Fibroblast of mammary gland (primary cell): ENCODE measurements at places on chromosomes 12 and 14.
A peak's percentile ranks its signal among the peaks of the same experiment; 100 is the strongest.

- DNase-seq, result no peak
Observed at GRCh38 chr12:109156036-109156435, 39.6 kb downstream of the ACACB start.

DNA sequence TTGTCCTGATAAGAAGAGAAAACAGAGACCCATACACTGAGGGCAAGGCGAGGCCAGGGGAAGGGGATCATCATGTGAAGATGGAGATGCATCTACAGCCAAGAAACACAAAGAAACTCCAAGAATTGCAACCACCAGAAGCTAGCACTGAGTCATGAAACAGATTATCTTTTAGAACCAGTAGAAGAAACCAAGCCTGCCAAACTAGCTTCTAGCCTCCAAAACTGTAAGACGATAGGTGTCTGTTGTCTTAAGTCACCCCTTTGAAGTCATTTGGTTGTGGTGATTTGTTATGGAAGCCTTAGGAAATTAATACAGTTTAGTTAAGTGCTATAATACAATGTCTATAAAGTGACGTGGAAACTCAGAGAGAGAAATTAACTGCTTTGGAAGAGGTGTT, 15.4 kb downstream of the KCNC2 start:
- no peak for DNase-seq

DNA sequence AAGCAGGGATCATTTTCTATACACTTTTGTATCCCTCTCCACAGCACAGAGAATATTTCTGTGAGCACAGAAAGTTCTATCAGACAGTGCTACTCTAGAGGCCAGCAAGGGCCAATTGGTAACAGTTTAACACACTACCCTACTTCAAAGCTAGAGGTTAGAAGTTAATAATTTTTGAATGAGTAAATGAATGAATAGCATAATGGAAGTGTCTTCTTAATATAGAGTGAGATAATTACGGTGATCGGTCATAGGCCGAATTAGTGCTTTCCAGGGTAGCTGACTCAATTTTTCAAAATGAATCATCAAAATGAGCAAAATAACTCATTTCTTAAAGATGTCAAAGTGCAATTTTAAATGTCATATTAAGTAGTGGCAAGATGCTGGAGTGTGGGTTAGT, 67.0 kb upstream of the CCDC198 start:
- no peak for DNase-seq

DNA sequence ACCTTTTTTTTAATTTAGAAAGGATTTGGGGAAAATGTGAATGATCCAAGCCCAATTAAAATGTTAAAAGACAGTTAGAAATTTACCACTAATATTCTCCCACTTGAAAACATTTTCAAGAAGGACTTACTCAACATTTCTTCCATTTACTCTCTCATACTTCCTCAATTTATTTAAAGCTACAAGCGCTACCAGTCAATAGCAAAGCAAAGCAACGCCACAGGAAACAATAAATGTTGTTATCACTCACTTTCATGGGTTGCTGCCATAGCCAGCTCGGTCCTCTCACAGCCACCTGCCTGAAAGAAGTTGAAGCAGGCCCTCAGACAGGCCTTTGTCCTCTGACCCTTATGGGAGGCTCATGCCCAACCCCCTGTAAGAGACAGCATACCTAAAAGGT, 6.0 kb upstream of the SOS2 start:
- DNase-seq, result no peak

DNA sequence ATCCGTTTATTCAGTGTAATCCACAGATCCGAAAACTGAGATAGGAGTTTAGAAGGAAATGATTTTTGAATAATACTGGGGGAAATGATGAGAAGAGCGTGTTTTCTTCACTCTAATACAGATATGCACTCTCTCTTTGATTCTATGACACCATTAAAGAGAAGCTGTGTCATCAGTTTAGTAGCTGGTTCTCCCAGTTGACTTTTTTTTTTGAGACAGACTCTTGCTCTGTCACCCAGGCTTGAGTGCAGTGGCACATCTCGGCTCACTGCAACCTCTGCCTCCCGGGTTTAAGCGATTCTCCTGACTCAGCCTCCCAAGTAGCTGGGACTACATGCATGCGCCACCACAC, 48.4 kb upstream of the EML1 start:
- DNase-seq, result no peak

DNA sequence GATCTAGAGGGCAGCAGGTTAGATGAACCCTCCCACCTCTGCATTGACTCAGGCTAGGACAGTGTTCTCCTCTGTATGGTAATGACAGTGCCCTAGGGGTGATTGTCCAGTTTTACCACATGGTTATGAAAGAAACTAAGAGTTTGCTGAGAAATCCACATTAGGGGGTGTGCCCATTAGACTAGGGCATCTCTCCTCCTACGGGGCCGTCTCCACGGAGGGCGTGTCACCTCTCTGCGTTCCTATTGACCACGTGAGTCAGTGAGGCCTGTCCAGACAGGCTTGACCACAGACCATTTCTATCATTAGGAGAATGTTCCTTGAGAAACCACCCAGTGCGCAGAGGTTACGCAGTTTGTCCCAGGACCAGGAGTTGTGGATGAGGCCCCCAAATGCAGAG, 8.3 kb downstream of the MVK start:
- DNase-seq, result peak; percentile 72

DNA sequence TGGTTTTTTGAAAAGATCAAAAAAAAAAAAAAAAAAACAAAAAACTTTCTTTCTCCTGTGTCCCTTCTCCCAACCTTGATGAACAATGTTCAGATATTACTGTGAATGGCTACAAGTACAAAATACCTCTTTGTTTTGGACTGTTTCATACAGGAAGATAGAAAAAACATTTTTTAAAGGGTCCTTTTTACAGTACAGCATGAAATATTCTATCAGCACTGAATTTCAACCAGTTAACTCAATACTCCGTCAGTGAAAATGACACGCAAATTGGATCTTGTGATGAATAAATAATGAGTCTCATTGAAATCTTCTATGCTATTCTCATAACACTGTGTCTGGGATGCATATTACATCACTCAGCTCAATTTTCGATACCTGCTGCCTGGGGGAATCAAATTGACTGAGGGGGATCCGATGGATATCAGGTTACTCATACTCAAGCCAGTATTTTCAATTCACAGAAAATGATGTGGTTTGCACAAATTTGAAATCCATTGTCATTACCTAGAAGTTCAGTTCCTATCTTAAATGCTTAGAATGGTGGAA, 179.6 kb downstream of the TMTC2 start:
- no peak for DNase-seq
